ENCODE measurements at places on chromosomes 7 and 10.

DNA sequence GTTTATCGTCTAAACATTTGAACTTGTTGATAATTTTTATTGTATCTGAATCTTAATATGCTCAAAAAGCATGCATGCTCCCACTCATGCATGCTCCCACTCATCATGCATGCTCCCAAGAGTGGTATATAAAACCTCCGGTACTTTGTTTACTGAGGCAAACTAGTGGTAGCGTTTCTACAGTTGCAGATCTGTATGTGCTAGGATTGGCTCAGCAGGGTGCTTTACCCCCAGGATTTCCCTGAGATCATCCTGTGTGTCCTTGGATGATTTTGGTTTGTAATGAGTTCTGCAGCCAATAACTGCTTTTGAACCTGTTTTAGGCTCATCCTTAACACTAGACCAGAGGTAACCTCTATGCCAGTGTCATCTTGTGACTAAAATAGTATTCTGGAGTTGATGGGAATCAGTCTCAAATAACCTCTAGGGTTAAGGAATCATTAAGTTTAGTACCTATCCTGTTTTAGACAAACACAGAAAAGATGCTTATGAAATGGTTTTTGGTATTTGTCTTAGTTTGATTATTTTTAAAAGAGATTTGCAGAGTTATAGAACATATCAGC lies 40.4 kb downstream of the PHTF2 start:
- peak; percentile 58 for DNase-seq

DNA sequence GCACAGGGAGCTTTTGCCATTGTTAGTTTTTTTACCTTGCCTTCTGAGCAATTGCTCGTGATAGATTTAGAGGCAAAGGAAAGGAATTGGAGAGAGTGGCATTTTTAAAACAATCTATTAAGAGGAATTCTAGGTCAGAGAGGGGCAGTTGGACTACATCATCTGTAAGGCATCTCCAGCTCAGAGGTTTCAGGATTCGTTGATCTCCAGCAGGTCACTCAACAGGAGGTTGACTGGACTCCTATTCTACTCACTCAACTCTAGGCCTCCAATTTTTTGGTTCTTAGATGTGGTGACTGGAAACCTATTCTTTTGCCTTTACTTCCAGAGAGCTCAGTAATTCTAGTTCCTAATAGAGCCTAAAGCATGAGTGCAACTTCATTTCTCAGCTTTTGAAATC lies 42.8 kb downstream of the TBXAS1 start:
- DNase-seq: no peak

GRCh38 chr7:121530227-121531174 lies 134.4 kb upstream of the FAM3C start:
- DNase-seq: no peak

DNA sequence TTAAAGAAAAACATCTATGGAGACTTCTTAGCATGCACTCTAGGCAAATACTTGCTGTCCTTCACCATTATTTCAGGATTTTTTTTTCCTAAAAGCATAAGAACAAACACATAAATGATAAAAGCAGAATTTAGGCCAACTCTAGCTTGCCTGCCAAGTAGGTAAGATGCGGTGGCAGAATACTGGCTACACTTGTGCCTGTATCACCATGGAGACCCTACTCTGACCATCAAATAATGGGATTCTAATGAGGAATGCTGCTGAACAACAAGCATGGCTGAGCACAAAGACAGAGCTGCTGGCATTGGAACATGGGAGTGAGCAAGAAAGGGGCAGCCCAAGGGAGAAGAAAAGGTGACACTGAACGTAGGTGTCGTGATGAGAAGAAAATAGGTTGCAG lies 18.5 kb upstream of the TAS2R40 start:
- no peak for DNase-seq

GRCh38 chr10:75403939-75404814 lies 2.6 kb upstream of the ZNF503 start:
- DNase-seq: peak; percentile 38

GRCh38 chr7:51606601-51607154 lies 290.1 kb upstream of the COBL start:
- DNase-seq: no peak

GRCh38 chr7:146701166-146701565 lies 584.6 kb downstream of the CNTNAP2 start:
- peak; percentile 31 for DNase-seq

GRCh38 chr10:110354322-110354766 lies 49.6 kb upstream of the SMNDC1 start:
- DNase-seq: peak; percentile 3
